SIG-M5 (cell line): ENCODE measurements at places on chromosomes 3 and 15.

- DNase-seq: no peak
These were observed 65.2 kb upstream of the UBE2E1 start for GRCh38 chr3:23740517-23740965.

DNA sequence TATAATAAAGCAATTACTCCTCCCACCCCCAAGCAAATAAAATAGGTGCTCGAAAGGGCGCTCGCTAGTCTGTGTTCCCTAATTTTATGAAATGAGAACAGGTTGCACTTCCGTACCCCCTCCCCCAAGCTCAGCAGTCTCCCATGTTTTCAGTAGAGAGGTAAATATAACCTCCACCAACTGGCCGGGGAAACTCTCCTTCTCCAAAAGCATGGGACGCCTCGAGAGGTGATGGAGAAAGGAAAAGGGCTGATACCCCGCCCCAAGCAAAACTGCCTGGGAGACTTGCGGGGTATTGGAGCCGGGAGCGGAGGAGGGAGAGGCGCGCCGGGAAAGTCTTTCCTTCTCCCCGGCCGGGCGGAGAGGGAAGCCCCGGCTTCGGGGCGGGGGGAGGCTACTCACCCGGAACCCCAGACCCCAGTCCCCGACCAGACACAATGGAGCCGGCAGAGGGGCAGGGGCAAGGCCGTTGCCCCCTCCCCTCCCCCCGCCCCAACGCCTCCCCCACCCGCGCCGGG lies 605 bp downstream of the DCUN1D1 start:
- DNase-seq: no peak

DNA sequence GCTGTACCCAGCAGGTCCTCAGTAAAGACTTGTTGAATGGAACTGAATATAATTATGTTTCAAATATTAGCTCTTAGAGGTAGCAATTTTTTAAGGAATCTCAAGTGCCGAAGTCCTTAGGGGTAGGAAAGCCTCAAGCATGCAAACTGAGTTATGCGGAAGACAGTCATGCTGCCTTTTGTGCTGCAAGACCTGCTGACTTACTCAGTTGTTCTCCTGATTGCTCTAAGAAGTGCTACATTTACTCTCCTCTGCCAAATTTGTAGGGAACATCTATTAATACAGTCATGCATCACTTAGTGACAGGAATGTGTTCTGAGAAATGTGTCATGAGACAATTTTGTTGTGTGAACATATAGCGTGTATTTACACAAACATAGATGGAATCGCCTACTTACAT lies 325.6 kb upstream of the AZI2 start:
- DNase-seq: no peak

DNA sequence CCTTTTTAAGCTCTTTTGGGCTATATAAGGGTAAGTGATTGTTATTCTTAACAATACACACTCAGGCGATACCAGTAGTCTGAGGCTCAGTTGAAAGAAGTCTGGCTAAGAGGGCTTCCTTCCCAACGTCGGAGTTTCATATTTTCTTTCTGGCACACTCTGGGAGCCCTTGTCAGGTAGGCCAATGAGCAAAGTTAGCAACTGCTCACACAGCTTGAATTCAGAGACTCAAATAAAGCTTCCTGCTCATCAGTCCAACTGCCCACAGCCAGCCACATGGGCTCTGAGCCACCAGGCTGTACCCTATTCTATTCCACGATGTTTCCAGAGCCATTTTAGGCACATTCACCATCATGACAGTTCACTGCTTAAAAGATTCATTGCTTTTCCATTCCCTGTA lies 155.1 kb upstream of the TBL1XR1 start:
- no peak for DNase-seq

DNA sequence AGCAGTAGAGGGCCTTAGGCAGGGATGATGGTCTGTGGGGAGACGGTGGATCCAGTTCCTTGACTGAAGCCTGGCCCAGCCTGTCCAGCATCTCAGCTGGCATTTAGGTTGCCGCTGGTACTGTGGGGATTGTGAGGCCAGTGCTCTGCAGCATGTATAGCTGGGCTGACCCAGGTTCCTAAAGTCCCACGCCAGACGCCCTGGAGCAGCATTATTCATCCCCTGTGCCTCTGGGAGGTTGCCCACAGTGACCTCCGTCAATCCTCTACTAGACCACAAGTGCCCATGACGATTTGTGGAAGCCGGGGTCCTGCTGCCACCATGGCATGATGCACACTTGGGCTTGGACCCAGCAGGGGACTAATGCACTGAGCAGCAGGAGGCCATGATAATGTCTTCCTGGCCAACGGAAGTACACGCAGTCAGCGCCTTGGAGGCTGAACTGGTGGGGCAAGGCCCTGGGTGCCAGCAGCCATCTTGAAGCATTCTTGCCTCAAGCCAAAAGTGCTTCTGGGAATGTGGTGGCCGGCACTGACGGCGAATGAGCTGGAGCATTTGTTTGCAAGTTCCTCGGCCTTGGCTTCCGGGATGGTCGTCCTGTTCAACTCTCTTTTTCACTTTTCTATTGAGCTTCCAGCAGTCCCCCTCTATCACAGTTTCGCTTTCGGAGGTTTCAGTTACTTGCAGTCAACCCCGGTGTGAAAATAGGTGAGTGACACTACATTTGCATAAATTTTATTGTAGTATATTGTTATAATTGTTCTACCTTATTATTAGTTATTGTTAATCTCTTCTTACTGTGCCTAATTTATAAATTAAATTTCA lies 949.4 kb downstream of the ROBO1 start:
- no peak for DNase-seq
